ENCODE measurements at places on chromosomes 6 and 20. TPM values are rescaled to one million over a fixed set of nuclear protein-coding genes. Genes with fewer than 3 reads are reported as not detected.

DNA sequence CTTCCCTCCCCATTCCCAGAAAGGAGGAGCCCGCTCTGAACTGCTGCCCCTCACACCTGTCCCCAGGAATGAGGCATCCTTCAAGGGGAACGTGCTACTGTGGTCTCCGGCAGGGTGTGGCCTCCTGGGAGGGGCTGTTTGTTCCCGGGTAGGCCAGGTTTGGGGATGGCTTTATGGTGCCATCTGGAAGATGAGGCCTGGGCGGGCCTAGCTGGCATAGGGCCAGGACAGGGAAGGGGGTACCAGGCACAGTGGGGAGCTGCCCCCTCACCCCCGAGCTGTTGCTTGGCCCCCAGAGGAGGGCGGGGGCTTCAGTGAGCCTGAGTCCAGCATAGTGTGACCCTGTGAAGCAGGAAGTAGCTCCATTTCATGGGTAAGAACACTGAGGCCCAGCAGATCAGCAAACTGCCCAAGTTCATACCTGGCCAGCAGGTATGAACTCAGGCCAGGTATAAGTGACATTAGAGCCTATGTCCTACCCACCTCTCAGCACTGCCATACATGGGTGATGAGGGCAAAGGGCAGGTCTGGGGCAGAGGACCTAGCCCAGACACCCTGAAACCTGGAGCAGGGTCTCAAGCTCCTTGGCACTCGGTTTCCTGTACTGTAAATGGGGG is 17.5 kb upstream of the SPDEF start:
- DNase-seq, result no peak

DNA sequence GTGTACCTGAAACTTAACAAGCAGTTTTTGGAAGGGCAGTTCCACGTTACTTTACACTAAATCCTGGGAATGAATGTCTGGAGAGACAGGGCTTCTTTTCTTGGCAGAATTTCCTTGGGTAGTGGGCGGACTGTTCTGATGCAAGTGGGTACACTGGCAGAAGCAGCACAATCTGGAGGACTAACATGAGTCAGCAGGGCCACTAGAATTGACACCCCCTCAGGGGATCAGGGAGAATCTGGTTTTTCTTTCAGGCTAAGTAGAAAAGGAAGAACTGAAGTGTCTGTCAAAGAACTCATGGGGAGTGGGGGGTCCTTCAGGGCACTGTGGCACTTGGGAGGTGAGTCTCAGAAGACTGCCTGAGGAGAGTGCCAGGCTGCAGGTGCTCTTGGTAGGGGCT is 34.6 kb downstream of the PANK2 start:
- no peak for DNase-seq

DNA sequence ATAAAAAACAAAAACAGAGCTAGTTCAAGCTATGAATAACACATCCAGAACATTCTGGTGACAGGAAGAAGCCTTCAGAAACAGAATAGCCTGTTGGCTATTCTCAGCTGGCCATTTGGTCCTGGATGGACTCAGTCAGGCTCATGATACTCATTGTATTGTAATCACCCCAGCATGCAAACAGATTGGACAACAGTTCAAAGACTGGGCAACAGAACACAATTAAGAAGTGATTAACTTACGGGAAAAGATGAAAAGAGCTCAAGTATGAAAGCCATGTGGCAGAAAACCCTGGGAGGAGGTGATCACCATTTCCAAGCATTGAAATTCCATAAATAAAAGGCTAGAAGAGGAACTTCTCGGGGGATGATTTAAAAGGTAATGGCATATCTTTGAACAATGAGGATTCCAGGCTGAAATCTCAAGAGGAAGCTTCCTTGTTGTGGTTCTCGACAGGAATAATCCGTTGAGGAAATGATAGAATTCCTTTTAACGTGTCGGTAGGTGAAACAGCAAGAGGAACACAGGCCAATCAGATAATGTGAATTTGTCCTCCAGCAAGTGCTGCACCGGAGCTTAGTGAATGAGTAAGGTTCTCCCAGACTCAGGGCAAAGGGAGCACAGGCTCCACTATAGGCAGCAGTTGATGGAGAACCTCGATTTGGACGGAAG is 172.4 kb downstream of the BCAS1 start:
- no peak for DNase-seq

- DNase-seq, result no peak
These were observed 938.5 kb downstream of the TBC1D32 start for GRCh38 chr6:120395784-120396183.

DNA sequence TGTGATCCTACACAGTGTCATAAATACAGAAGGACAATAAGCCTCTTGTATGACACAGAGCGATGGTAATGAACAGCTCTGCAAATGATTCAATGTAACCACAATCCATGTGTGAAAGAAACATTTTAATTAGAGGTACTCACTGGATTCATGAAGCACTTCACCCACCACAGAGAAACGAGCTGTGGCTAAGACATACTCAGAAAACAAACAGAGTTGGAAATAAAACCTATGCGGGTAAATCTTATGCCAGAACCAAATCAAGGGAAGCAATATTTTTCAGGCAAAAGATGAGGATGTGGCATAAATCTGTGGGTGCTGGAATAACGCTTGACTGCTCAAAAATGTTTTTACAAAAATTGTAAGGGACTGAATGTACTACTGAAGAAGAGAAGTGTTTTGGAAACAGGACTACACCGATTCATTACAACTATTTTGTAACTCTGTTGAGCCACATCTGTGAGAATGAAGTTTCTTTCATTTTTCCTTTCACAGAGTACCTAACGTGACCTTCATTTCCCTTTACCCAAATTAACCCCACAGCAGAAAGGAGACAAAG is 112.1 kb downstream of the WDR27 start:
- DNase-seq, result no peak

DNA sequence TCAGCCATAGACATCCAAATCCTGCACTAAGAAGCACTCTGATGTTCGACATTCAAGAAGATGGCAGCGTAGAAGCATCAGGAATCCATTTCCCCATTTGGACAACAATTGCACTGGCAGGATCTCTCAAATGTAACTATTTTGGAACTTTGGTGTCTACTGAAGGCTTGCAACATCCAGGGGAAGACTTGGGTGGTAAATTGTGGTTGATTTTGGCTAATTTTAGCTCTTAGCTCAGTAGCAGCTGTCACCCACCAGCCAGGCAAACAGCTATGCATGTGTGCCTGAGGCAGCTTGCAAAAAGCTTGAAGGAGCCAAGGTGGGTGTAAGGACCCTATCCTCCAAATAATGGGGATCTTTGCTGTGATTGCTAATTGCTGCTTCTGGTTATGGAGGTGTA is 35.1 kb upstream of the PPP1R3G start:
- no peak for DNase-seq

GRCh38 chr6:70219943-70220613 is 82.8 kb downstream of the COL9A1 start:
- DNase-seq, result no peak

- no peak for DNase-seq
These were observed 949 bp downstream of the TXLNB start for GRCh38 chr6:139290787-139291311.

The CFAP206 gene
- polyA plus RNA-seq, result 2.9 TPM

The CST5 gene
- 0.55 TPM for polyA plus RNA-seq

The PPP1R14C gene
- polyA plus RNA-seq, result 21.7 TPM
